Activated T-helper 2 cell treated with anti-CD3 and anti-CD28 coated beads, Interferon-gamma antibody, Interleukin-2, Interleukin-4, amounts not matched to agents 10 μg/mL and 5 μg/mL and 100 μg/mL, durations not matched to agents 14 hours and 24 hours and 36 hours (primary cell): ENCODE measurements at places on chromosomes 11 and 22. TPM values are rescaled to one million over a fixed set of nuclear protein-coding genes. Genes with fewer than 3 reads are reported as not detected.

DNA sequence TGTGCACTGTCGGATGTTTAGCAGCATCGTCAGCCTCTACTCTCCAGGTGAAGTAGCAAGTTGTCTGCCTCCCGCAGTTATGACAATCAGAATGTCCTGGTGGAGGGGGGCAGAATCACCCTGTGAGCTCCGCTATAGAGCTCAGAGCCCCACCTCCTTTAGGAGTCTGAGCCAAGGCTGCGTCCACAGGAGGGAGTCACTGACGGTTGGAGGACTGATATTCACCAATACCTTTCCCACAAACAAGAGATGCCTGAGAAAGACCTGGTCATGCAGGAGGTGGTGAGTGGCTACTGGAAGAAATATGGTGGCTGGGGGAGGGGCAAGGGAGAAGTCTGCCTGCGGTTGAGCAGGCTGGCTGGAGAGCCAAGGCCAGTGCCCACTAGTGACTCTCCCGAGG is 41.7 kb upstream of the ADA2 start:
- DNase-seq, result no peak

- DNase-seq, result no peak
Measured at GRCh38 chr11:117010808-117011540, 87.3 kb downstream of the SIK3 start.

- DNase-seq, result peak; percentile 26
Measured at GRCh38 chr22:47213571-47214230, 451.3 kb downstream of the TBC1D22A start.

DNA sequence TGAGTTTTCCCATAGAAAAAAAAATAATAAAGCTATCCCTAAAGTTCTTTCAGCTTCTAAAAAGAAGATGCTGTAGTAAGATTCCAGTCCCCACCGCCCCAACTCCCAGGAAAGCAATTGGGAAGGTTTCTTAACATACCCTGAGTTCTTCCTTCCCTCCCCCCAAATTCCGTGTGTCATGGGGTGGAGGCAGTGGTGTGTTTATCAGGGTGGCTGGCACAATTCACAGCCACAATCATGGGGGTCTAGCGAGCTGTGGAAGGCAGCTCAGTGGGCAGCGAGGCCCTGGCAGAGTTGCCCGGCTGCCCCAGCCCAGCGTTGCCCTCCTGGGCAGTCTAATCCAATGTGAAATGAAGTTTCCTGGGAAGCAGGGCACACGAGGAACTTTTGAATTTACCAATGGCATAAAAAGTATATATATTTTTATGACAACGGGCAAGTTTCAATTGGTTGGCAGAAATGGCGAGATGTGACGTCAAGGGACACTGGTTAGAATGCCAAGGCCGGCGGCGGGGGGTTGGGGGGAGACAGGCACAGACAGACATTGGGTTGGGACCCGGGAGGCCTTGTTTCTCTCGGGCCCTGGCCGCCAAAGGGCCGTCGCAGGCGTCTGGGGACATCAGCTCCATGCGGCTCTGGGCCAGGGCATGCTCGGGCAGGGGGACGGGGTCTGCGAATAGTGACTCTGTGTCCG is 80.7 kb upstream of the PPARA start:
- peak; percentile 34 for DNase-seq

DNA sequence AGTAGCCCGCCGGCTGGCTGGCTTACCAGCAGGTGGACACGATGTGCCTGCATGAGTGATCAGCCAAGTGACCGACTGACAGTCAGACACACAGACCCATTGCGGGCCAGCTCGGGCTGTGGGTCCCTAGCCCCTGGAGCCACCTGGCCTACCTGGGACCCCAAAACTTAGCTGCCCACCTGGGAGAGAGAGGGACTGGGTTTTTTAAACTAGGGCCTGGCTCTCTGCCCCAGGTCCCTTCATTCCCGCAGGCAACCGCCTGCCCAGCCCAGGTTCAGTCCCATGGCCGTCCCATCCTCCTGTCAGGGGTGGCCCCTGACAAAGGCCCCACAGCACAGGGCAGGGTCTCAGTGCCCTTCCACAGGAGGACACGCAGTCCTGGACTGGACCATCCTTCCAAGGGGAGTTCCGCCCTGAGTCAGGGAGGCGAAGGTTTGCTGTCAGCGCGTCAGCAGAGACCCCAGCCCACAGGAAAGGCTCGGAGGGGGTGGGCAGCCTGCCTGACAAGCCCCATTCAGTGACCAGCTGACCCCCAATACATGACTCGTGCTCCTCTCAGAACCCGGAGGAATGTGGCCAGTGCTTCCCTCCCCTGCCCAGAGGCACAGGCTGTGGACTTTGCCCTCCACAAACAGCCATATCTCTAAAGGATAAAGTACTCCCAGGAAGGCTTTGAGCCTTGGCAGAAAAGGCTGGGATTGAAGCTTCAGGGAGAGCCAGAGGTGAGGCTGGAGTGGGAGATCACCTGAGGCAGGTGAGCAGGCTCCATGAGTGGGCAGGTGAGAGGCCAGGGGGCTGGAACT is 8.4 kb downstream of the SLCO2B1 start:
- DNase-seq, result no peak

DNA sequence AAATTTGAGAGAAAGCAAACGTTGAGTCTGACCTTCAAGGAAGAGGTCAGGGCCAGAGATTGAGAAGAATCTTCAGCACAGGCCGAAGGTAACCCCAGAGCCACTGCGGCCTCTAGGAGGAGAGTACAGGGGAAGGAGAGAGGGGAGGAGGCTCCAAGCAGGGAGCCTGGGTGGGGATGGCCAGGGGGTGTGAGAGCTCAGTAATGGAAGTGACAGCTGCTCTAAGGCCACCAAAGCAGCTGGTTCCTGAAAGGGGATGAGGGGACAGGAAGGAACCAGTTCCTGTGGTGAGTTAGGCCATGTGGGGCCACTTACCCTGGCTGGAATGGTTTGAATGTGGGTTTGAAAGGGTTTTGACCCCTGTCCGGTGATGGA is 46.1 kb downstream of the PISD start:
- no peak for DNase-seq

DNA sequence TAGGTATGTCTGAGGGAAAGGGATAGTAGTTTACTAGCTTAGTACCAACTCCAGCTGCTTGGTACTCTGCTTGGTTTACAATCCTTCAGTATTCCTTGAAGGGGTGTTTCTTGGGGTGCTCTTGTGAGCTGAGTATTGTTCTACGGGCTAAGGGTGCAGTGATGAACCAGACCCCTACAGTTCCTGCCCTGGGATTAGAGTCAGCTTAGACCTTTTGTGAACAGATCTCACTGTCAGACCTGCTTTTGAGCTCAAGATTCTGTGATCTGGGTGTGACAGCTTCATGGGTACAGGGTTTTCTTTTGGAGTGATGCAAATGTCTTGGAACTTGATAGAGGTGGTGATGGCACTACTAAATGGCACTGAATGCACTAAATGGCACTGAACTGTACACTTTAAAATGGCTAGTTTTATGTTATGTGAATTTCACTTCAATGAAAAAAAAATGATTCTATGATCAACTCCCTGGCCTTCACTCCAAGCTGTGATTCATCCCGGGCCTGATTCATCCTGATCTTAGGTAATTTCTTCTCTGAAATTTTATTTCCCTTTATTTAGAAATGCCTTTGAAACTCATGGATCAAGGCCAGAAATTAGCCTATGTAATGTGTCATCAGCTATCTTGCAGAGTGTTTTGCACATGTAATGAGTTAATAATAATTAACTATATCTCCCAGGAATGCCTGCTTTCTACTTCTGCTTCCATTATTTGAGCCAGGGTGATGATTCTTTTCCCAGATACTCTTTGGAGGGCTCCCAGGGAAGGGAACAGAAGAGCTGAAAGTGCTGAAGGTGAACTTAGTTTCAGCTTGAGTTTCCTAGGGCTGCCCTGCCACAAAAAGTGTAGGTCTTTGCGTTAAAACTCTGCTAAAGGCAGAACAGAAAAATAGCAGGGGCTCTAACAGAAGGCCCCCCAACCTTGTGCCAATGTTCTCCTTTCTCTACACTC is 87.9 kb downstream of the NCAM1 start:
- DNase-seq, result no peak

DNA sequence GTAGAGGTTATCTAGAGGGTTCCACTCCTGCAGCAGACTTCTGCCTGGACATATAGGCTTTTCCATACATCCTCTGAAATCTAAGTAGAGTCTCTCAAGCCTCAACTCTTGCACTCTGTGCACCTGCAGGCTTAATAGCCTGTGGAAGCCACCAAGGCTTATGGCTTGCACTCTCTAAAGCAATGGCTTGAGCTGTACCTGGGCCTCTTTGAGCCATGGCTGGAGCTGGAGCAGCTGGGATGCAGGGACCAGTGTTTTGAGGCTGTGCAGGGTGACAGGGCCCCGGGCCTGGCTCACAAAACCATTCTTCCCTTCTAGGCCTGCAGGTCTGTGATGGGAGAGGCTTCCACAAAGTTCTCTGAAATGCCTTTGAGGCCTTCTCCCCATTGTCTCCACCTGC is 2.9 kb upstream of the NXPE4 start:
- DNase-seq, result no peak

GRCh38 chr11:65432100-65432650 is 9.6 kb downstream of the NEAT1 start:
- no peak for DNase-seq

Gene FGF4
- total RNA-seq, result not detected in 2 replicates

Gene SOX10
- not detected in 2 replicates for total RNA-seq

Gene KRTAP5-7
- 0.21 TPM in 1 of 2 replicates, not detected in the other for total RNA-seq
